ENCODE measurements at places on chromosomes 1 and 21.

GRCh38 chr1:68384321-68384813 lies 65.4 kb downstream of the RPE65 start:
- peak; percentile 99 for DNase-seq

GRCh38 chr1:206580438-206581113 lies 31.7 kb downstream of the EIF2D start:
- DNase-seq = no peak

DNA sequence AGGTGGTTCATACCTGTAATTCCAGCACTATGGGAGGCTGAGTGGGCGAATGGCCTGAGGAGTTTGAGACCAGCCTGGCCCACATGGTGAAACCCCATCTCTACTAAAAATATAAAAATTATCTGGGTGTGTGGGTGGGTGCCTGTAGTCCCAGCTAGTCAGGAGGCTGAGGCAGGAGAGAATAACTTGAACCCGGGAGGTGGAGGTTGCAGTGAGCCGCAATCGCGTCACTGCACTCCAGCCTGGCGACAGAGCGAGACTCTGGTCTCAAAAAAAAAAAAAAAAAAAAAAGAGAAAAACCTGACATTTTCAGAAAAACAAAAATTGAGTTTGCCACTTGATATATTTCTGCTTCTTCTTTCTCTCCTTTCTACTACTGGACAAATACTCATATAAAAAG lies 24.3 kb downstream of the CA6 start:
- DNase-seq = no peak

DNA sequence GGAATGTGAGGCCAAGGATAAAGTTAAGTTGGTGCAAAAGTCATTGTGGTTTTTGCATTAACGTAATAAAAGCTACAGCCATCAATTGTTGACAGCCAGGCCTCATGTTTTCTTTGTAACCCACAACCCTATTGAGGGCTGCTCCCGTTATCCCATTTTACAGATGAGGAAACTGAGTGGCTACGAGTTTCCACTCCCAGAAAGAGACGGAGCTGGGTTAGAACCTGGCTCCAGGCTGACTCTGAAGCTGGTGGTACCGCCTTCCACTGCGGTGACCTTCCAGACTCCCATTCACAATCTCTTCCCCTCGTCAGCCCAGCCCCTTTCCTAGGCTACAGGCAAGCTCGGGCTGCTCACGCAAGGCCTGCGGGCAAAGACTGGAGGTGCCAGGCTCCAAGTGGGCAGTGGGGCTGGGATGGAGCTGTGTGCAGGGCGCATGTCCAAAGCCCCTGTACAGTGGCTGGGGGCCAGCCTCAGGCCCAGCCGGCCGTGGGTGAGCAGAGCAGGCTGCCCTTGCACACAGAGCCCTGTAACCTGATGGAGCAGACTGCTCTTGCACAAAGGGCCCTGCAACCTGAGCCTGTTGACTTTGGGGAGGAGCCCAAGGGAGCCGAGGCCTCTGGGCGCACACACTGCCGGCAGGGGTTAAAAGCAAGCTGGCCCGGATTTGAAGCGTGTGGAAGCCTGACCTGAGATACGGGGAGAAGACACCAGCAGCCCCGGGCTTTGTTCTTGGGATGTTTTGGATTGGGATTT lies 97.4 kb upstream of the TMPRSS2 start:
- DNase-seq = no peak

DNA sequence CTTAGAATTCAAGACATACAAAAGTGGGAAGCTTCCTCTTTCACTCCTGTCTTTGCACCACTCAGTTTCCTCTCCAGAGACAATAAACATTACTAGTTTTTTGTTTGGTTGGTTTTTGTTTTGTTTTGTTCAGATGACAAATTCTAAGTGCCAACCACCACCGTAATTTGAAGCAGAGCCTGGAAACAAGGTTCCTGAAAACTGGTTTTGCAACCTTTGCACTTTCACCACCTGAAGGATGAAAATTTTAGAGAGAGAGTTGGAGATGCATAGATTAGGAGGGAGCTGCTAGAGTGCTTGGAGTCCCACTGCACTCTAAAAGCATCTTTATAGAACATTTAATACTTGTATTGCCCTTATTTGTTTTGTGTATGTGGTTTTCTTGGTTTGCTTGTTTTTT lies 20.2 kb upstream of the MGST3 start:
- DNase-seq = no peak

DNA sequence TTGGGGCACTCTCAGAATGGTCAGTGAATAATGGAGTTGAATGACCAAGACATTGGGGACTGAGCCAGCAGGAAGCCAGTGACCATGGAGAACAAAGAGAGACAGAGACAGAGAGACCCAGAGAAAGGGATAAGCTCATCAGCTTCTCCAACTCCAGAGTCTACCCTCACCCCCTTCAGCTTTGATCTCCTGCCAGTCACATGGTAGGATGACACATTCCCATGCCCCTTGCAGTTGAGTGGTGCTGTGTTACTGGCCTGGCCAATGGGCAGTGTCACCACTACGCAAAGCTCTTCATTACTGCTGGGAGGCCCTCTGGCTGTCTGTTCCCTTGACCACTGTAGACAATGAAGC lies 643.5 kb downstream of the AJAP1 start:
- no peak for DNase-seq

- no peak for DNase-seq
Observed at GRCh38 chr1:116159177-116159576, 48.0 kb downstream of the MAB21L3 start.

DNA sequence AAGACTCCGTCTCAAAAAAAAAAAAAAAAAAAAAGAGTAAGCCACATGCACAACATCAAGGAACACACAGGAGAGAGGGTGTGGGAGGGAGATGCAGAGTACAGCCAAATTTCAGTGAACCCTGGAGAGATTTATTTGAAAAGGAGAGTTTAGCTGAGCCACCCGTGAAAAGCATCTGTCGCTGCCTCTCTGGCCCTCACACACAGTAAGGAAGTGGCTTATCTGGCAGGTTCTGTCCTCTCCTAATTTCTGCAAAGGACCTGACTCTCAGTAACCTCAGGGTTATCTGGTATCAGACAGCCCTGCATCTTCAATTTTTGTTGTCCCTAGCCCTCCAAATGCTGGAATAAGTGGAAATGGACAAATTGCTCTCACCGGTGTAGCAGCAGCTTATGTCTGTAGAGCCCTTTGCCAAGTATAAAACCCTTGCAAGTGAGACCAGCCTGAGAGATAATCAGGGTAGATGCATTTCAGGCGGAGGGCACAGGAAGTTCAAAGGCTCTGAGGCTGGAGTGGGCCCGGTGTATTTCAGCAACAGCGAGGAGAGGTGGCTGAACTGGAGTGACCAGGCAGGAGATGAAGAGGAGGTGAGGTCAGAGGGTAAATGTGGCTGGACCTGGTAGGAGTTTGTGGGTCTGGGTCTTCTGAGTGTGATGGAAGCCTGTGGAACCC lies 16.7 kb upstream of the IL10RB start:
- no peak for DNase-seq

DNA sequence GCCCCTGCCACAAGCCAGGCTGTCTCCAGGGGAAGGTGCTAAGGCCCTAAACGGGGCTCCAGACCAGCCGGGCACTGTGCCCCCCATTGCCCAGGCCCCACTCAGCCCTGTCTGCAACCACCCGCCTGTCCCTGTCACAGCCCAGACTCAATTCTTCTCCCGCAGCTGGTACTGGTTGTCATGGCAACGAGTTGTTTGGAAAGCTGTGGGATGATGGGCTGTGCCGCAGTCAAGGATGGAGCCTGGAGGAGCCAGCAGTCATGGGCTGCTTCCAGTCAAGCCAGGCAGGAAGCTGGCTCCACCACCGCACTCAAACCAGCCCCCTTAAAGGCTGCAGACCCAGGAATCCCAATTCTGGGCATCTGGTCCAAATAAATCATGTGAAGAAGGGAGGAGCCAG lies 4.2 kb downstream of the SPOCD1 start:
- DNase-seq = no peak

- DNase-seq = no peak
Observed at GRCh38 chr1:25201006-25201405, 31.3 kb downstream of the SYF2 start.

GRCh38 chr21:38945545-38946245 lies 140.0 kb downstream of the ETS2 start:
- peak; percentile 32 for DNase-seq

DNA sequence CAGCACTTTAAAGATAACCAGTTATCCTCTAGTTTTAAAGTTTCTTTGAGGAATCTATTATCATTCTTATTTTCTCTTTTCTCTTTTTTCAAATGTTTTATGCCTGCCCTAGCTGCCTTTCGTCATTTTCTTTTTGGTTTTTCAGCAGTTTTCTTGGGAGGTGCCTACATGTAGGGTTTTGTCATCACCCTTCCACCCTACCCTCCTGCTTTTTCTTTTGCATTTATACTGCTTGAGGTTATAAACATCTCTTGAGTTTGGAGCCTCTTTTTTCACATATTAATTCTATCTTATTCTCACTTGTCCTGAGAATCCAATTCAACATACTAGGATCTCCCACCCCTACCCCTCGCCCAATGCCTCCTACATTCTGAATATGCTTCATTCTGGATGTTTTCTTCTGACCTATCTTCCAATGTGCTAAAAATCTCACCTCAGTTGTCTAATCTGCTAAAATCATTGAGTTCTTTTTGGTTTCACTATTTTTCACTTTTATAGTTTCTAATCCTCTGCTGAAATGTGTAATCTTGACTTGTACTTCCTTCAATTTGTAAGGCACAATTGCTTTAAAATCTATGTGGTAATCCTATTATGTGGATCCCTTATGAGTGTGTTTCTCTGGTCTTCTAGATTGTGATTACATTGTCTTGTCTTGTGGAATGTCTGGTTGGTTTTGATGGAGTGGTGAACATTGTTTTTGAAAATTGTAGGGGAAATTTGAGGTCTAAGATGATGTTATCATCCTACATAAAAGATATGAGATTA lies 38.7 kb downstream of the MIA3 start:
- no peak for DNase-seq

GRCh38 chr1:30047576-30047975 lies 675.8 kb downstream of the MATN1 start:
- no peak for DNase-seq

DNA sequence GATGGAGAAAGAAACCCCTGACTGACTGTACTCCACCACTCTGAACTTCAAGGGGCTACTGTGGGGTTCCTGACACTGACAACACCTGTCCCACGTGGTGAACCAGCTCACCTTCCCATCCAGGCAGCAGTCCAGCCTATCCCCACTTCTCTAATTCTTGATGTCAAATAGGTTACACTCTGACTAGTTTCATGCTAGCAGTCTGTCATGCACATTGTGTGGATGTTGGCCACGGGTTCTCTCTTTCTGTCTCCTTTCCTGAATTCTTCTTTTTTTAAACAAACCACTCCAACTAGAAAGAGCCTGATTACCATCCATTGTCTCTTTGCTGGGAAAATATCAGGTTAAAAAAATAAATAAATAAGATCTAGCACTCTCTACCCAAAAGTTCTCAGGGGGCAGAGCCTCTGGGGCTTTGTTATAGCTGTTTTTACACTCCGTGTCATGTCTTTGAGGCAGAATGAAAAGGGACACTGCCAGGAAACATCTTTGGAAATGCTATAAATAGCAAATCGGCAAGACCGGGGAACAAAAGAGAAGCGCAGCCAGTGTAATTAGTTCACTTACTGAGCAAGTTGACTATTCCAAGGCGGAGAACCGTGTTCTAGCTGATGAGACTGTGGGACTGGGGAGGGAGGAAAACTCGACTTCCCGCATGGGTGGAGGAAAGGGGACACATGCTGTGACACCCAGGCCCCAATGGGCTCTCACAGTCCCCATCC lies 356.1 kb downstream of the OMA1 start:
- no peak for DNase-seq

GRCh38 chr1:167066333-167067122 lies 23.6 kb downstream of the GPA33 start:
- DNase-seq = no peak

DNA sequence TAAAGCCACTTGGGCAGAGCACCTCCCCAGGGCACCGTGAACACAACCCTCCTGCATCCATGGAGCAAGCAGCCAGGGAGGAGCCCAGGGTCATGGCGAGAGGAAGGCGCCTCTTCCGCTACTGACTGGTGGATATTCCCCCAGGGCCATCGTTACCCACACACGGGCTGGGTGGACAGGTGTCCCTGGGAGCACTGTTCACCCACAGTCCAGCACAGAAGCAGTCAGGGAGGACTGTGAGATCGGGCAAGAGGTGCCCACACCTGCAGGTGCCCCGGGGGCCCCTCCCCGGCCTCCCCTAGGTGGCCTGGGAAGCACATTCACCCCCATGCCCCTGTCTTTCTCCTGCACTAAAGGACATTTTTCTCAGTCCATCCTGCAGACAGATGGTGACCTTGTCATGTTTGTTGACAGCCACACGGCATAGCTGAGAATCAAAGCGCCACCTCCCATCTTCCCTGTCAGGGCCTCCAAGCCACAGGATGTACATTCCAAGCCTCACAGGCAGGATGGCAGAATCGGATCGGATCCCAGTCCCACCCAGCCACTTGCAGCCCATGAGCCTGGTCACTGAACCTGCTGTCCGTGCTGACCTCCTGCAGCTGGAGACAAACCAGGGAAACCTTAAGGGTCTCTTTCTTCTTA lies 160.2 kb downstream of the PRDM16 start:
- no peak for DNase-seq

DNA sequence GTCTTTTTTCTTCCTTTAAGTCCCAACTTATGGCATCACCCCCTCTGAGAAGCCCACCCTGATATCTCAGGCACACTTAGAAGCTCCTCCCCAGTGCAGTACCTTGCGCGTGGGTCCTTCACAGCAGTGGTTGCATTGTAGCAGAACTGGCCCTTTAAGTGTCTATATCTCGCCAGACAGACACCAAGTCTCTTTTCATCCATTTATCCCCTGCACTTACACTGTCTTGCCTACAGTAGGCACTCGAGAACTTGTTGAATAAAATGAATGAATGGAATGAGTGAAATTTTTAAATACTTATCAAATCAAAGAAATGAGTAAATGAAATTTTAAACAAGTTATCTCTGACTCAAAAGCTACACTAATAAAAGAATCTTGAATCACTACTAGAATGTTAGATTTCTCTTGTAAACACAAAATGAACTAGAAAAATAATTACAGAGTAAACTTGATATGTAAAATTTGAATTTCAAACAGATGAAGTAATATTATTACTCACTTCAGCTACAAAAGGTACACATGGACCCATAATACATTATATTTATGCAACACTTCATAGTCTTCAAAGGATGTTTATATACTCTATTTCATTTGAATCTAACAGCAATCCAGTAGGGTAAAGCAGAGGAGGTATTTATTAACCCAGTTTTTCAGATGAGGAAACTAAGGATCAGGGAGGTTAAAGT lies 54.7 kb upstream of the MAN1A2 start:
- peak; percentile 15 for DNase-seq

GRCh38 chr1:184486761-184487445 lies 100.1 kb downstream of the C1orf21 start:
- DNase-seq = no peak

Measured in epithelial cell of proximal tubule (primary cell).